Osteocyte (in vitro differentiated cells): ENCODE measurements at places on chromosomes 3 and 15. TPM values are rescaled to one million over a fixed set of nuclear protein-coding genes. Genes with fewer than 3 reads are reported as not detected.

DNA sequence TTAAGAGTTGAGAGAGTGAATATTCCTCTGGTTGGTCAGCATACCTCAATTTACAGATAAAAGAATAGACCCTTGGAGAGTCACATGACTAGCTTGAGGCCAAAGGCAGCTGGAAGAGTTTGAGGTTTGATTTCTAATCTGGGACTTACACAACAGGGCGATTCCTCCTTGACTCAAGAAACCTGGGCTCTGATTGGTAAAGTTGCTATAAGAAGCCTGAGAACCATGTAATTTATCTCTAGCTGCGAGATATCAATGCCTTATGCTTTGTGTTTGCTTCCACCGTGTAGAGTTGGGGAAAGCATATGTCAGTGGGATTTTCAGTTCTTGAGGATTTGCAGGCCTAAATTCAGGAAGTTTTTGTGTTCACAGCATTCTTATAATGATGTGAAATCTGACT, 206.0 kb downstream of the KLHL25 start:
- H3K4me1 ChIP-seq, result peaks cover 73% of the 10 kb centered on the region
- no peak overlapping the region for H3K4me3 ChIP-seq
- H3K36me3 ChIP-seq, result peaks cover 11% of the 10 kb centered on the region
- H3K27ac ChIP-seq, result peak overlapping the region; percentile 88

The XYLB gene
- total RNA-seq, result 6.3 and 8.5 TPM in 2 replicates

DNA sequence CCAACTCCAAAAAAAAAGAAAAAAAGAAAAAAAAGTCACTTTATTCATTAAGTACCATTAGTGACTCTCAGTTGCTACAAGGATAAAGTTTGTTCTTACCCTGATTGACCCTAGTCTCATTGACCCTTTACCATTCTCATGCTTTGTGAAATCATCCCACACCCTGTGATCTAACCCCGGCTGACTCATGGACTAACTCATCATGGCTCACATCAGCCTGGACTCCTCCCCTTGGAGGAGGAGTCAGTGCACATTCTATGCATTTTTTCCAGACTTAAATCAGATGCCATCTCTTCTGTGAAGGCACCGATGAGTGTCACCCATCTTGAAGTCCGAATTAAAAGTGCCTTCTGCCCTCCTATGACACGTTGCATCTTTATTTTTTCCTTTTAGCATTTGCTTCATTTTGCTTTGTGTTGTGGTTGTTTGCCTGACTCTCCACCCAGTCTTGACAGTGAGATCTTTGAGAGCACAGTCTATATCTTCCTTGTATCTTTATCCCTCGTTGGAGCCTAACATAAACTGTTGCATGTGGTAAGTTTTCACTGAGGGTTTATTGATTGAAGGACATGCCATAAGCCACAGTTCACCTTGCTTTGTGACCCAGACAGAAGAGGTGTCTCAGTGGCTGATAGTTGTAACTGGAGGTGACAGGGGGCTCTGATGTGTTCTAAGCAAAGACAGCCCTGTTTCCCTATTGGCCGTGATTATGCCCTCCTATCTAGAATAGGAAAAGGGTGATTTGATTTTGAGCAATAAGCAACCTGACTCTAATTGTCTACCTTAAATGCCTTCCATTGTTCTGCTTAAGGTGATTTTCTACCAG, 72.1 kb downstream of the IL1RAP start:
- H3K27me3 ChIP-seq, result no peaks in the 10 kb centered on the region
- peaks cover 3% of the 10 kb centered on the region for H3K36me3 ChIP-seq
- H3K27ac ChIP-seq, result peak overlapping the region; percentile 78
- H3K4me1 ChIP-seq, result peaks cover 25% of the 10 kb centered on the region
- DNase-seq, result no peak
- no peak overlapping the region for H3K4me3 ChIP-seq

The INSYN1 gene
- 7.9 and 8.0 TPM in 2 replicates for total RNA-seq

- no peaks in the 10 kb centered on the region for H3K36me3 ChIP-seq
- H3K4me3 ChIP-seq, result peak overlapping the region; percentile 7
- H3K4me1 ChIP-seq, result peaks cover 22% of the 10 kb centered on the region
- H3K27me3 ChIP-seq, result peaks cover 15% of the 10 kb centered on the region
- peak overlapping the region; percentile 73 for H3K27ac ChIP-seq
- no peak for DNase-seq
Measured at GRCh38 chr3:120661945-120662344, 20.1 kb downstream of the HGD start.

DNA sequence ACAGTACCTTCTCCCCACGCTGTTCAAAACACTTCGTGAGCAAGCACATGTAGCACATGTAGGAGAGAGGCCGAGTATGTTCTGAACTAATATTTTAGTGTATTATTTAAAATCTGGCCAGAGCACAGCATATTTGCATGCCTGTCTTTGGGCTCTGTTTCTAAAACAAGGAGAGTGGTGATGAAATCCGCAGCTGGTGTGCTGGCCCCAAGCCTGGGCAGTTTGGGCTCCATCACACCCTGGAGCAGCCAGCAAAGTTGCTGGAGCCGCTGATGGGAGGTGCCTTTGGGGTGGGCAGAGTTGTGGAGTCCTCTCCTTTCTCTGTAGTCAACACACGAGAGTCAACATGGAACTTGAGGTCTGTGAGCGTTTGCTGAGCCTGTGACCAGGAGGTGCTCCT, 116.6 kb downstream of the SLCO3A1 start:
- no peaks in the 10 kb centered on the region for H3K36me3 ChIP-seq
- H3K4me1 ChIP-seq, result peaks cover 7% of the 10 kb centered on the region
- H3K27me3 ChIP-seq, result peaks cover 2% of the 10 kb centered on the region

DNA sequence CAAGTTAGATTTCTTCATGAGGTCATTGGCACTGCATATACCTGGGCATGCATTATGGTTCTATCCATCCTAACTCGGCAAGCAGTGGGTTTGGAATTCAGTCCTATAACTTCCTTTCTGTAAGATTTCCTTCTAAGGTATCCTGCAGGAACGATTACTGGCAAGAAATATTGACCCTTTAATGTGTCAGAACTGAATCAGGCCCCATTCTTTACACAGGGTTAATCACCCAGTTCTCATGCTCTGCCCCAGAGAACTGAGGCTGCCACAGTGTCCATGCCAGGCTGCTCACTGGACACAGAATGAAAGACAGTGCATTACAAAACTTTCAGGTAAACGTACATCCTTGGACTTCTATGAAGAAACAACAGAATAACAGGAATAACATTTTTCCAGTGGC, 108.9 kb downstream of the RPL22L1 start:
- no peak for DNase-seq
- H3K4me1 ChIP-seq, result peaks cover 30% of the 10 kb centered on the region
- H3K27ac ChIP-seq, result no peak overlapping the region
- H3K27me3 ChIP-seq, result no peaks in the 10 kb centered on the region

DNA sequence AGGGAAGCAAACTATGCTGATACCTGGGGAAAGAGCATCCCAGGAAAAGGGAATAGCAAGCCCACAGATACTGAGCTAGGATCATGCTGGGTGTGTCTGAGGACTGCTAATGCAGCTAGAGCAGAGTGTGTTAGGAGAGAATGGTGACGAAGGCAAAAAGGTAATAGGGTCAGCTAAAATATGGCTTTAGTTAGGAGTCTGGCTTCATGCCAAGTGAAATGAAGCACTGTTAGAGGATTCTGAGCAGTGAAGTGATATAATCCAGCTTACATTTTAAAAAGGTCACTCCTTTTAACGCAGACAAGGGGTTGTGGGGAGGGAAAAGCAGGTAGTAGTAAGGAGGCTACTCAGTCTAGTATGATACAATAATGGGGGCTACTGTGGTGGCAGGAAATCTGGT, 30.4 kb downstream of the SECISBP2L start:
- H3K4me3 ChIP-seq, result no peak overlapping the region
- no peak for DNase-seq
- peaks cover 63% of the 10 kb centered on the region for H3K36me3 ChIP-seq
- H3K4me1 ChIP-seq, result no peaks in the 10 kb centered on the region

DNA sequence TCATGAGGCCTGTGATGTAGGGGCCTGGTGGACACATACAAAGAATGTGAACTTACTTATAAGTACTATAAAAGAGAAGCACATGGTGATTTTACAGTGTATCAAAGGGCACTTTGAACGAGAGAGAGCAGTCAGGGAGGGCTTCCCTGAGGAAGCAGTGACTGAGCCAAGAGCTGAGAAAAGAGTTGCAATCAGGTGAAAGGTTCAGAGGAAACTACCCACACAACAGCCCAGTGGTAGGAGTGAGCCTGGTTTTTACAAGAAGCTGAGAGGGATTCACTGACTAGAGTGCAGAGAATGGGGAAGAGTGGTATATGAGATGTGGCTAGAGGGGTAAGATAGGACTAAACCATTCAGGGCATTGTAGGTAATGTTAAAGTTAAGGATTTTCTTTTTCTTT, 57.1 kb downstream of the CALML4 start:
- no peak for DNase-seq
- H3K4me1 ChIP-seq, result peaks cover 21% of the 10 kb centered on the region
- no peak overlapping the region for H3K27ac ChIP-seq
- H3K4me3 ChIP-seq, result no peak overlapping the region
- peaks cover 28% of the 10 kb centered on the region for H3K36me3 ChIP-seq
- H3K27me3 ChIP-seq, result no peaks in the 10 kb centered on the region

The FBXL22 gene
- total RNA-seq, result 0.48 and 0.52 TPM in 2 replicates

- no peaks in the 10 kb centered on the region for H3K27me3 ChIP-seq
- no peak overlapping the region for H3K27ac ChIP-seq
- H3K4me3 ChIP-seq, result no peak overlapping the region
- DNase-seq, result no peak
Measured at GRCh38 chr3:124260206-124260915, 268.4 kb upstream of the ROPN1 start.

The FBXW12 gene
- total RNA-seq, result not detected in 2 replicates

- no peak for DNase-seq
- no peaks in the 10 kb centered on the region for H3K36me3 ChIP-seq
- no peak overlapping the region for H3K4me3 ChIP-seq
- no peaks in the 10 kb centered on the region for H3K27me3 ChIP-seq
- no peaks in the 10 kb centered on the region for H3K4me1 ChIP-seq
- H3K27ac ChIP-seq, result no peak overlapping the region
Measured at GRCh38 chr15:31758126-31758525, 272.2 kb upstream of the CHRNA7 start.

GRCh38 chr3:61928039-61928438, 366.7 kb downstream of the PTPRG start:
- no peaks in the 10 kb centered on the region for H3K27me3 ChIP-seq
- peaks cover 2% of the 10 kb centered on the region for H3K36me3 ChIP-seq
- H3K27ac ChIP-seq, result peak overlapping the region; percentile 32
- no peak for DNase-seq
- no peak overlapping the region for H3K4me3 ChIP-seq
- peaks cover 26% of the 10 kb centered on the region for H3K4me1 ChIP-seq

The TMEM45A gene
- total RNA-seq, result 29.1 and 30.6 TPM in 2 replicates
